AG09309 (cell line): ENCODE measurements at places on chromosomes 12 and 14.

DNA sequence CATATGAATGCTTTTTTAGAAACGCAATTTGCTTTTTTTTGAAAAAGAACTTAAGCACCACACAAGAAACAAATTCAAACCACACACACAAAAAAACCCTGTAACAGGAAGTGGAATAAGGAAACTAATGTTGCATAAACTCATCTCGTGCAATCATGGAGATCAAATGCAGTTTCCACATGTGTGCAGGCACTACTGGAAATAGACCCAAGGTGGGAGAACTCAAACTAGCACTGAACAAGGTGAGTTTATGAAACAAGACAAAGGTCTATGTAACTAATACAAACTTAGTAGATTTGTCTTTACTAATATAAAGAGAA is 17.5 kb downstream of the NIN start:
- no peak for DNase-seq

- DNase-seq: no peak
These were observed 1.1 kb upstream of the ACTR6 start for GRCh38 chr12:100199347-100200149.

DNA sequence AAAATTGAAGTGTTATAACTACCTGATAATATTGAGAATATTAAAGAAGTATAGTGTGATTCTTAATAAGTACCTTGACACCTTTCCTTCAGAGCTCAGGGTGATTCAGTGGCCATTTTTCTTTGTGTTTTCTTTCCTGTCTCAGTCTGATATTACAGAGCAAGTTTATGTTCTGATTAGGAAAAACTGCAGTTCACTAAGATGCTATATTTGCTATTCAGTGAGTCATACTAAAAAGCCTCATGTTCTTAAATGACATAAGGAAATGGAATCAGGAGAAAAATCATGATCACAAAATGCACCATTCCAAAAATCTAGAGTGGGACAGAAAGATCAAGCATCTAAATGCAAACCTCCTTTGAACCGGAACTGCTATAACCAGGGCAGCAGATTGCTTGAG is 390.6 kb upstream of the ATP2B1 start:
- DNase-seq: no peak

GRCh38 chr14:34643361-34643760 is 13.4 kb upstream of the SNX6 start:
- no peak for DNase-seq

DNA sequence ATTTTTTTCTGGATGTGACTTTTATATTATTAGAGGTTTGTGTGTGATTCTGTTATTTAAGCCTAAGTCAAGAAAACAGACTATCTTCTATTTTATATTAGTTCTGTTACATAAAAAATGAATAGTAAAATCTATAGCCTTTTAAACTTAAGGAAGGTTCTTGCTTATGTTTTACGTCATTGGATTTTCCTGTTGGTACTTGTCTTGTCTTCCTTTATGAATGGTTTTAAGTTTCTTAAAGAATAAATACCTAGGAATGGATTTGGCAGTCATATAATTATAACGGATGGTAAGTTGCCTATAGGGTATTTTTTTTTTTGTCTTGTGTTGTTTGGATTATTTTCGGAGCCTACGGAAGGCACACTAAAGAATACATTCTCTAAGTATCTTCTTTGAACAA is 161.8 kb upstream of the PTPRQ start:
- DNase-seq: no peak

DNA sequence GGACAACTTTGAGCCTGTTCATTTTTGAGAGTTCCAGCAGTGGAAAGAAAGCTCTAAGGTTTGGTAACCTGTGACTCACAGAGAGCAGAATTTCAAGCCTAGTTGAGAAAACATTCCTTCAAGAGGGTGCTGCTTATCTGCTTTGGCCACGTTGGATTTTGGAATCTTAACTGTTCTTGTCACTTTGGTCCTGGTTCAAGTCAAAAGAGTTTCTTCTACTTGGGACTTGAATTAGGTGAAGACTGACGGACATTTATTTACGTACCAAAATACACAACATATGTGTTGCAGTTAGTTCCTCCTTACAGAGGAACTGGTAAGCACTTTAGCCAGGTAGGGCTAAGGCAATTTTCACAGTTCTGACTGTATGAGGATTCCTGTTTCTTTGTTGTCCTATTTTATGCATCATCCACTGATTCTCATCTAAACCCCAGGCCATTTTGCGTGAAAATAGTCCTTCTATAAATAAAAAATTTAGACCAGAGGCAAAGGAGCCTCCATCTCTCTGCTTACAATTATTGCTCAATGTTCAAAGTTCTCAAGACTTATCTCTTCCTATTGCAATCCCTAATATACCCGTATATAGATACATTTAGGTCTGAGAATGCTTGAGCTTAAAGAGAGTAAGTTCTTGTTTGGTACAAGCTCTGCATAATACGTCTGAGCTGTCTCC is 580.9 kb downstream of the DIO2 start:
- no peak for DNase-seq

DNA sequence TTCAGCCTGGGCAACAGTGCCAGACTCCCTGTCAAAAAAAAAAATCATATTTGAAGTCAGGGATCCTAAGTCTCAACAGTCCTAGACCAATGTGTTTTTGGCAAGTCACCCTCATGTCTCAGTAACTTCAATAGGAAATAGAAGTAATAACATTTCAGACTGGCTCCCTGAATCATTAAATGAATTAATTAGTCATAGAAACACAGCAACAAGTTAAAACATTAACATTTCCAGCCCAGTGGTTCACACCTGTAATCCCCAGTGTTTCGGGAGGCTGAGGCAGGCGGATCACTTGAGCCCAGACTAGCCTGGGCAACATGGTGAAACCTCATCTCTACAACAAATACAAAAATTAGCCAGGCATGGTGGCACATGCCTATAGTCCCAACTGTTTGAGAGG is 125.2 kb downstream of the GTF2A1 start:
- DNase-seq: no peak

DNA sequence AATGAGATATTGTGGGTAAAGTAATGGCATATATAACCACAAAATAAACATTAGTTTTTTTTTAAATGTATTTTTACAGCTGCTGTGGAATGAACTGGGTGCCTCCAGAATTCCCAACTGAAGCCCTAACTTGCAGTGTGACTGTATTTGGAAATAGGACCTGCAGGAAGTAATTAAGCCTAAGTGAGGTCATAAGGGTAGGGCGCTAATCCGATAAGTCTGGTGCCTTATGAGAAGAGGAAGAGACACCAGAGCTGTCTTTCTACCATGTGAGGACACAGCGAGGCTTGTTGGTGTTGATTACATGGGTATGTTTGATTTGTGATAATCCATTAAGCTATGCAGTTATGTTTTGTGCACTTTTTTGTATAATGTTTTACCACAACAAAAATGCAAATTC is 136.8 kb downstream of the TPH2 start:
- DNase-seq: no peak

DNA sequence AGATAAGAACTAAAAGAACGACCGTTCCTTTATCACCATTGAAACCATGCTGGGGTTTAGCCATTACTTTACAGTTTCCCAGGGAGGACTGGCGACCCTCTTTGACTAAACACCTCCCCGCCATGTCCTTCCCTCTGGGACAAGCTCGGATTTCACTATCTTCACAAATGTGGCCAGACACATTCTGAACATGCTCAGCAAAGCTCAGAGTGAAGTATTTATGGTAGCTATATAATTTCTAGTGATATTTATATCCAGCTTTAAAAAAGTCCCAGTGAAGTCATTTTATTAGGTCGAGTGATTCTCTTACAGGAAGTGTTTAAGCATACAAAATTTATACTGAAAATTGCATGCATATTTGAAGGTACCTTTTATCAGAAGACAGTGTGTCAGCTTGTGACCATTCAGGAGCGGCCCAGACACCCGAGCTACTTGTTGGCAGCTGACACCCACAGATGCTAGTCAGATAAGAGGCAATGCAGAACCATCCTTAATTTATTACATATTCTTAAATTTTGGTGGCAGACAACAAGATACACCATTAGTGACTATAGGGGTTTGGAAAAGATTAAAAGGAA is 36.8 kb downstream of the NIN start:
- DNase-seq: no peak

DNA sequence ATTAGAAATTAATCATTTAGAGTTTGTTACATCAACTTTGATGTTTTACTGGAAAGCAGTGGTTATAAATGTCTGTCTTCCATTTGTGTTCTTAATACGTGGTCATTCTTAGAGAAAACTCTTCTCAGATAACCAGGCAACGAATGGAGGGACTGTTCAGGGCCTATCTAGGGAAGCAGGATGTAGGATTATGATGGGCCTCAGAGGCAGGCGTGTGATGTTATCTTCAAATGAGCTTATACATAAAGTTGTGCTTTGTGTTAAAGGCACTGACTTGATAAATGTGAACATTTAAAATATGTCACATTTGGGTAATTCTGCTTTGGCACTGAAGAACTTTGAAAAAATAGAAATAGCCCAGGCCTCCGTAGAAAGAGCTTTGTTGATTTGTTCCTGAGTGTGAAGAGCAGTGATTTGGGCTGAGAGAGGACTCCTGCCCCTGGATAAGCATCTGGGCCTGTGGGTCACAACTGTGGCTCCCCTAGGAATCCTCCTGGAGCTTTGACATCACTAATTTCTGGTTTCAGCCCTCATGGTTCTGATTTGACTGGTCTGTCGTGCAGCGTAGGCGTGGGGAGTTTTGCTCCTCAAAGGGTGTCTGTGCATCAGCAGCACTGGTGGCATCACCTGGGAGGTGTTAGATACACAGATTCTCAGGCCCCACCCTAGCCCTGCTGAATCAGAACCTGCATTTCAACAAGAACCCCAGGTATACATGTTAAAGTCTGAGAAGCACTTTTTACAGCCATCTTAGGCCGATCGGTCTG is 55.4 kb downstream of the SAMD4A start:
- no peak for DNase-seq

GRCh38 chr12:124294780-124295341 is at the start of gene RFLNA:
Gene RFLNA, plus strand, starts transcription at chr12:124295093. Its CDS starts 337 bp downstream, at chr12:124295430.
- no peak for DNase-seq

DNA sequence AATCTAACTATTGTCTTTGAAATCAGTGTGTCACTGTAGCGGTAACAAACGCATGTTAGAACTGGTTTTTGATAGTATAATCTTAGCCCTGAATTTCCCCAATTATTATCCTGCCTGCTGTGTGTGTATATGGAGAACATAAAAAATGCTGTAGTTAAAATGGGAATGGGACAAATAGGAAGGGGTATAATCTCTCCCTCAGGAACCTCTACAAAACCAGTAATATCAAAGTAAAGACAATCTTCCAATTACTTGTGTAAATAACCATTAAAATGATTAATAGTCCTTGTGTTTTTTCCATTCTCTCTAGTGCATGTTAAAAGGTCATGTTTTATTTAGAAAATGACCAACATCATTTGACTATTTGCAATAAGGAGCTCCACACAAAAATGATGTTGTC is 200.1 kb upstream of the TMTC1 start:
- DNase-seq: no peak

DNA sequence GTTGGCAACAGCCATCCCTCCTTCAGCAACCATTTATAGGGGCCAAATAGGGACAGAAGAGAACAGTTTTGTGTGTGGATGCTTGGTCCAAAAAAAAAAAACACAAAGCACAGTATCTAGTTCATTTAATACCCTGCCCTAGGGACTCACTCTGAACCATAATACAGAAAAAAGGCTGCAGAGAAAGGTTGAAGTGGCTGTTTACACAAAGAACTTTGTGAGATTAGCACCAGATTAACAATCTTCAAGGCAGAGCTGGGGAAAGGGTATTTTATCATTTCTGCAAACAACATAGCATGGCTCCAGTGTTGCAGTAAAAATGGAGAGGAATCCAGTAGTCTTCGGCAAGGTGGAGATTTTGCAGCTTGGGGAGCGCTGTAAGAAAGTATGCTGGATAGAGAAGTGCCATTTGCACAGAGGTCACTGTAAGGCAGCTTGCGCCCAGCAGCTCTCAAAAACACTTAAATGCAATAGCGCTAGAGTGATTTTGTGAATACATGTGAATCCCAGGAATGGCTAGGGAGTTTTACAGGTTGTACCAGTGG is 124.2 kb upstream of the PLEKHA5 start:
- DNase-seq: no peak

DNA sequence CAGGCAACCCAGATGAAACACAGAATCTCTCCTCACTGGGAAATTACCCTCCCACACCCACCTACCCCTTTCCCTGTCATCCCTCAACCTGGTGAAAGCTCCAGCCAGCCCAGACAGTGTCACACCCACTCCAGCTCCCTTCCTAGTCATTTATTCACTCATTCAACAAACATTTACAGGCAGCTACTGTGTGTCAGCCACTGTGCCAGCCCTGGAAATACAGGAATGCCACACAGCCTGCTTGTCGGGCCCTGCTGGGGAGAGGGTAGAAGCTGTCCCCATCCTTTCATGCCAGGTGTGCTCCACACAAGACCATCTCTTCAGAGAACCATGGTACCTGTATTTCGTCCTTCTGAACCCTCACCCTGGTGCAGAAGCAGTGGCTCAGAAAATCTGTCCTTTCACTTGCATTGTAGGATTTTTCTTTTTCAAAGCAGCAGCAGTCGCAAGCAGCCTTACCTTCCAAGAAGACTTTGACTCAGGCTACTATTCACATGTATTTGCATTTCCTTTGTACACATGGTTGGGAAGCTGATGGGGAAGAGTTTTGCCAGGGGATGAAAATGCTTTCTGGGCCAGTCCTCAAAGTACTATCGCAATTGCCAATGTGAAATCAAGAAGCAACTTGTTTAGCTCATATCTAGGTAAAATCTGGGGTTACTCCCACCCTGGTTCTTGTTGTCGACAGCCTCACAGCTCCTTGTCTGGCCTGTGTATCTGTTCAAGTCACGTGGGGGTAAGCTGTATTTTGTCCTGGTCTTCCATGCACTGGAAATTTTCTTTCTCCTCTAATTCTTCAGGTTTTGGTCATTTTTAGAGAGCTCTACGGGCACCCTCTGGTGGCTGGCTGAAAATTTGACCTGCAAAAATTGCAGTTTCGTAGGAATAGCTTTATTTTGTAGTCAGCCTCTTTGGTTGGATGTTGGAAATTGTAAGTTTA is 147.4 kb upstream of the EGLN3 start:
- DNase-seq: no peak

- no peak for DNase-seq
These were observed 59.0 kb downstream of the GAS2L3 start for GRCh38 chr12:100632445-100632892.

GRCh38 chr12:58919231-58920101 is 838 bp downstream of the LRIG3 start:
- DNase-seq: no peak

DNA sequence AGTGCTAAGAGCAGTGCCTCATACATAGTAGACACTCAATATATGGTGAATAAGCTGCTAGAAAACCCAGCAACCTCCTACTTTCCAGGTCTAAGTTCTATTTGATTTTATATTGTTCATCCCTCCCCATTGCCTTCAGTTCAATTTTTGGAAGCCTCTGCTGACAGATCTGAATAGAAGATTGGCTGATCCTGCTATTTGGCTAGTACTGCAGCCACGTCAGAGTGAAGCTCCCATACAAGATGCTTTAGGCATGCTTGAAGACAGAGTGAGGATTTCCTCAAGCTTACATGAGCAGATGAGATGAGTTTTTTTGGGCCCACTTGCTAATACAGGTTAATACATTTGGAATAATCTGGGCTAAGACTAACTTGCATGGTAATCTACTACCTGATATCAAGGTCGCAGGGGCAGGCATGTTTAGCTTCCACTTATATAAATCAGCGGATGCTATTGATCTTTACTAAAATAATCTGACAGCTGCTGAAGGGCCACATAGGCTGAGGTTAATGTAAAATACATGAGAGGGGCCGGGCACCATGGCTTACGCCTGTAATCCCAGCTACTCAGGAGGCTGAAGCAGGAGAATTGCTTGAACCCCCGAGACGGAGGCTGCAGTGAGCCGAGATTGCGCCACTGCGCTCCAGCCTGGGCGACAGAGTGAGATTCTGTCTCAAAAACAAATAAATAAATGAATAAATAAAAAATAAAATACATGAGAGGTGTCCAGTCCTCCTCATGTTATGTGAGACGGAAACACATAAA is 15.9 kb upstream of the AEBP2 start:
- DNase-seq: no peak
